ENCODE measurements at places on chromosomes 4 and X.

DNA sequence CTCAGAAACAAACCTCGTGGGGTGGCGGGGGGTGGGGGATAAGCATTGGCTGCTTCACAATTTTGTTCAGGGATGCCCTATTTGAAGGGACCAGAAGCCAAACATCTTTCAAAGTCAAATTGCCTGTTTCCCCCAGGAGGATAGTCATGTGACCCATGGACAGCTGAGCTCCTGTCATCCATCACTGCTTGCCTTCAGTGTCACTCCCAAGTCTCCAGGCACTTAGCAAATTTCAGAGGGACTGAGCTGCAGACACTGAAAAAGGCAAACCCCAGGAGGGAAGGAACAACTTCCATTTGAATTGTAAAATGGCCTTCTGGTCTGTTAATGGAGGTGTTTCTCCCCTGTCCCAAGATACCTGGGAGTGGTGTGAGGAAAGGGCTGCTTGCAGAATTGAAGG, 73.4 kb downstream of the FRMPD3 start:
- DNase-seq = no peak

DNA sequence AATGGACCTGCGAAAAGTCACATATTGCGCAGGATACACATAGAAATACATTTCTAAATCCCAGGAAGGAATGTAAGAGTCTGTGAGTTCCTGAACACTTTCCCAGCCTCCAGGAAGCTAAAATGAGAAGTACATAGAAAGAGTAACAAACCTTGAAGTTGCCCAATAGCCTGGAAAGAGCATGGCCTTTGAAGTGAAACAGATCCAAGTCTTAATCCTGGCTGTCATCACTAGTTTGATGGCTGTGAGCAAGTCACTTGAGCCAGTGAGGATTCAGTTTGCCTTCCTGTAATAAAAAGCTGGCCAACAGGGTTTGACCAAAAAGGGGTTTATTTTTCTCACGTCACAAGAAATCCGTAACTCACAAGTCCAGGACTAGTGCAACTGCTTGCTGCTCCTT, 69.8 kb downstream of the ARHGEF38 start:
- DNase-seq = no peak

DNA sequence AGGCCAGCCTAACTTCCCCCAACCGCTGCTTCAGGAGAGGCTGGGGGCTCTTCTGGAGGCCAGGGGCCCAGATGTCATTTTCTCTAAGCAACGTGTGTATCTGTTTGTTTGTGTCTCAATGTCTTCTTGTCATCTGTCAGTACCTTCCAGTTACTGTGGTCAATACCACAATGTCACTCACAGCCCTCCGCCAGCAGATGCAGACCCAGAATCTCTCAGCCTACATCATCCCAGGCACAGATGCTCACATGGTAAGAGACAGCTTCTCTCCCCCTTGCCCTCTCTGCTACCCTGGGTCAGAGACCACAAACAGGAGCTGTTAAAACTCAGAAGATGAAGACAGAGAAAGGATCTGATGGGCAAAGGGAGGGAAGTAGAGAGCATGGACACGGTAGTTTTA, 5.0 kb downstream of the XPNPEP2 start:
- no peak for DNase-seq

DNA sequence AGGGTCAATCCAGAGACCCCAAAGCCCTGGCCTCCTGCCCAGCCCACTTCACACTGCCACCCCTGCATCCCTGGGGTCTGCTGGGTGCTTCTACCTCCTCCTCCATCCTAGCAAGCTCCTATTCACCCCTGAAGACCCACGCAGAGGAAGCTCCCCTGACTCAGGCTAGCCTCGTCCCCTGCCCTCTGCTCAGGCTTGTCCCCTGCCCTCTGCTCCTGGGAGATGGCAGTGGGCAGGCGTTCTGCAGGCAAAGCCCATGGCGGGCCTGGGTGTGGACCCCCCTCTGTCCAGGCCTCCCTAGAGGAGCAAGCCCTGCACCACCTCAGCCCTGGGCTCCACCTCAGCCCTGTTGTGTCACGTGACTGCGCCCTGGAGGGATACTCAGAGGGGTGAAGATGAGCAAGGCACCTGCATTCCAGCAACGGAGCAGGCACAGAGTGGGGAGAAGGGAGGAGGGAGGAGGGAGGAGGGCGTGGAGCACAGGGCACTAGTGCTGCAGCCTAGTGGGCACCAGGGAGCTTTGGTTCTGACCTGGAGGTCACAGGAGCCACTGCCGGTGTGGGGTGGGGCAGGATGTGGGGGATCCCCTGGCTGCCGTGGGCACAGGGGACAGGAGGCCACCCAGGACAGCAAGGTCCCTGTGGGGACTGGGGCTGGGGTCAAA, 27.6 kb upstream of the FGFR3 start:
- DNase-seq = no peak

DNA sequence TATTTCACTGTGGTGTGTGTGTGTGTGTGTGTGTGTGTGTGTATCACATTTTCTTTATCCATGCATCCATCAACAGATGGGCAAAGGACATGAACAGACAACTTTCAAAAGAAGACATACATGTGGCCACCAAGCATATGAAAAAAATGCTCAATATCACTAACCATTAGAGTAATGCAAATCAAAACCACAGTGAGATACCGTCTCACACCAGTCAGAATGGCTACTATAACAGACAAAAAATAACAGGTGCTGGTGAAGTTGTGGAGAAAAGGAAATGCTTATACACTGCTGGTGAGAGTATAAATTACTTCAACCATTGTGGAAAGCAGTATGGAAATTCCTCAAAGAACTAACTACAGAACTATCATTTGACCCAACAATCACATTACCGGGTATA, 83.4 kb downstream of the PALLD start:
- no peak for DNase-seq

- DNase-seq = no peak
Observed at GRCh38 chr4:103853627-103854026, 133.8 kb upstream of the TACR3 start.

DNA sequence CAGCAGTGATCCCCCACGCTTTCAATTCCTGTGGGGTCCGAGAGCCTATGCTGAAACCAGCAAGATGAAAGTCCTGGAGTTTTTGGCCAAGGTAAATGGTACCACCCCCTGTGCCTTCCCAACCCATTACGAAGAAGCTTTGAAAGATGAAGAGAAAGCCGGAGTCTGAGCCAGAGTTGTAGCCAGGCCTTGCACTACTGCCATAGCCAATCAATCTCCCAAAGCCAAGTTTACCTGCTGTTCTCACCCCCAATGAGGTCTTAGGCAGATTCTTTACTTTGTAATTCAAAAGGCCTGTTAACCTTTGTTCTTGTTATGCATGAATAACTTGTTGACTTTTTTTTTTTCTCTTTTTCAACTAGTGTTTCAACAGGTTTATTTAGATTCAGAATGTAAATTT, 4.0 kb downstream of the MAGEB2 start:
- no peak for DNase-seq

DNA sequence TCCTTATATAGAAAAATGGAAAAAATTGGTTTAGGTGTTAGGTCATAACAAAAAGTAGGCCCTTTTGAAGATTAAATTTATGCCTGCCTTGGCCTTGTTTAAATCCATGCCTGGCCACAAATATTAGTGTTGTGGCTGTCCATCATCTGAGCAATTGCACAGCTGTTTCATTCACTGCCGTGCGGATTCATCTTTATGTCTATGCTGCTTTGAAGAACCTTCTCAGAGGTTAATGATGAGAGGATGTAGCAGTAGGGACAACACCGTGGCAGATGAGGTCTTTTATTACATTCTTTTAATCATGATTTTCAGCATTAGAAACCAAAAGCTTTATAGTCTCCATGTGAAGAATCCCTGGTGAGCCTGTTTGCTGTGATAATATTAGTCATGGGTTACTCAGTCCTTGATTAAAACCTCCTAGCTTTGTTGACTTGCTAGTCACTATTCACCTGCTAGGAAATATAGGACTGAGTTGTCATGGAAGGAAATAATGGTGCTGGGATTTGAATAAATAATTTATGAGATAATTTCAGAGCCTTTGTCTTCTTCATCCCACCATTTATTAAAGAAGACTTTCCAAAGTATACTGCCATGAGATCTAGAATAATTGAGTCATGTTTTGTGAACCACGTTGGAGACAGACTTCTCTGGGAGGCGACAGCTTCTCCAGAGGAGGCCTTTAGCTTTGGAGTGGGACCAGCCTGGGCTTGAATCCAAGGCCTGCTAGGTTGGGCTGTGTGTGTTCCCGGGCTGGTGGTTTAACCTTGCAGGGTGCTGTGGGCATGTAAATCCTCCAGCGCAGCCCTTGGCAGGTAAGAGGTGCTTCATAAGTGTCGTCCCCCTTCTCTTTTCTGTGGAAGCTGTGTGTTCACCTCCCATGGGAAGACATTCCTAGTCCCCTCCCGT, 53.5 kb downstream of the PTTG2 start:
- peak; percentile 76 for DNase-seq

Data from astrocyte of the spinal cord (primary cell).